ENCODE measurements at places on chromosomes 11 and 22.
A peak's percentile ranks its signal among the peaks of the same experiment; 100 is the strongest.

DNA sequence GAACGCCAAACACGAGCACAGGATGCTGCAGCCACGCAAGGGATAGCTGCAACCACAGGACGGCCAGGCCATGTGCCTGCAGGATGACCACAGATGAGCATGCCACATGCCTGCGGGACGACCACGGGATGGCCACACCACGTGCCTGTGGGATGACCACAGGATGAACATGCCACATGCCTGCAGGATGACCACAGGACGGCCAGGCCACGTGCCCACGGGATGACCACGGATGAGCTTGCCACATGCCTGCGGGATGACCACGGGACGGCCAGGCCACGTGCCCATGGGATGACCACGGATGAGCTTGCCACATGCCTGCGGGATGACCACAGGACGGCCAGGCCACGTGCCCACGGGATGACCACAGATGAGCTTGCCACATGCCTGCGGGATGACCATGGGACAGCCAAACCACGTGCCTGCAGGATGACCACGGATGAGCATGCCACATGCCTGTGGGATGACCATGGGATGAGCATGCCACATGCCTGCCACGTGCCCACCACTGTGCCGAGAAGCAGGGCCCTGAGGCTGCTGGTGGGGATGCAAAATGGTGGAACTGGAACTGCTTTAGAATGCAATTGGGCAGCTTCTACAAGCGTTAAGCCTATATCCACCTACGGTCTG lies 12.8 kb upstream of the MOB2 start:
- DNase-seq: no peak

GRCh38 chr22:38523029-38523428 lies 16.9 kb upstream of the DDX17 start:
- DNase-seq: no peak

GRCh38 chr11:65356394-65356972 lies 1.9 kb downstream of the TIGD3 start:
- no peak for DNase-seq

DNA sequence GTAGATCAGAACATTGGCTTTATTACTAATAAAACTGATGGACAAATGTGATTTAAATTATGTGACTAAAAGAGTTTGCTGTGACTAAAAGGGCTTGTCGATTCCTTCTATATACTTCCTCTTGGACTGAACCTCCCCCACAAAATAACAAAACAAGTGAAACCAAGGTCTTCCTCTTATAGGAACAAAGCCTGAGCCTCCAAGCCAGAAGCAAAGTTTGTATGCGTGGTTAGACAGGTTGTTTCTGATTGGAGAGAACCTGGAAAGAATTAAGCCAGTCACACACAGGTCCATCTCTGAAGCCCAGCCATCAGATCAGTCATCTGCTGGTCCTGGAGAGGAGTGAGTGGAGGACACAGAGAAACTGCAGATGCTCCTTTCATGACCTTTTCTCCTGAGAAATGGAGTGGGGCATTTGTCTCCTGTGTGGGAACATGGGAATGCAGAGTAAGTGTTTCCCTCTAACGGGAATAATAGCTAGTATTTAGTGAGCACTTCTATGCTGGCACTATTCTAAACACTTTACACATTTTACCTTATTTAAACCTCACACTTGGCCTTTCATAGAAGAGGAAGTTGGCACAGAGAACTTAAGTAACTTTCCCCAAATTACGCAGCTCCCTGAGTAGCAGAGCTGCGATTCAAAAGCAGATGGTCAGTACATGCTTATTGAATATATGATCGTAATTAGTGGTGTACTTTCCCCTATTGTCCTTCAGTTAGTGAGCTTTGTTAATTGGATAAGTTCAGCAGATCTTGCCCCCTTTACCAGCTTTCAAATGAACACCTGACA lies 77.1 kb downstream of the UVRAG start:
- DNase-seq: no peak

GRCh38 chr11:10550503-10551289 lies 9.7 kb upstream of the RNF141 start:
- DNase-seq: peak; percentile 58

DNA sequence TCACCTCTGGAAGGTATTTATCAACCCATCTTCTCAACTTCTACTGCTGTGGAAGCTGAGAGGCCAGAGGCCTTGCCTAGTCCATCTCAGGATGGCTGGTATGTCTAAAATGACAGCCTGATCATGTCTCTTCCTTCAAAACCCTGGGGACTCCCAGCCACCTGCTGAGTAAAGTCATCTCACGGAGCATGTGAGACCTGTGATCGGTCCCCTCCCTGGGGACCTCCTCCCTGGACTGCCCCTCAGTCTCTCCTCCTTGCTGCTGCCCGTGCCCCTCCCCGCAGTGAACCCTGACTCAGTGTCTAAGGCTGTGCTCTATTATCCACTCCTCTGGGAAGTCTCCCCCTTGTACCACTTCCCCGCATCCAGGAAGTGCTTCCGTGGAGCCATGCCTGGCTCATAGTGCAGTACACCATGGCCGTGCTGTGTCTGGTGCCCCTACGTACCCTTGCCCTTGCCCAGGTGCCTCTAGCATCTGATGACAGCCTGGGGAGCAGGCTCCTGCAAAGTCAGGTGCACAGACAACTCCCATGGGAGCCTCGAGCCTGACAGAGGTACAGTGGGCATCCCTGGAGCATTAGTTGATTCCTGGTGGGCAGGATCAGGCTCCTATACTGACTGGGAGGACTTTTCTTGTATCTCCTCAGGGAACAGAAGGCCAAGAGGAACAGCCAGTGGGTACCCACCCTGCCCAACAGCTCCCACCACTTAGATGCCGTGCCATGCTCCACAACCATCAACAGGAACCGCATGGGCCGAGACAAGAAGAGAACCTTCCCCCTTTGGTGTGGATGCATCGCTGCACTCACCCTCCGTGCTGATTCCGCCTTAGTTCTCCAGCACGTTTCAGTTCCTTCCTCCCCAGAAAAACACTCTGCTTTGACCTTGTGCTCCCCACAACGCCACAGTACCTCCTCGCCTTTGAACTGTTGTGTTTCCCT lies 13.8 kb downstream of the SMARCB1 start:
- no peak for DNase-seq

DNA sequence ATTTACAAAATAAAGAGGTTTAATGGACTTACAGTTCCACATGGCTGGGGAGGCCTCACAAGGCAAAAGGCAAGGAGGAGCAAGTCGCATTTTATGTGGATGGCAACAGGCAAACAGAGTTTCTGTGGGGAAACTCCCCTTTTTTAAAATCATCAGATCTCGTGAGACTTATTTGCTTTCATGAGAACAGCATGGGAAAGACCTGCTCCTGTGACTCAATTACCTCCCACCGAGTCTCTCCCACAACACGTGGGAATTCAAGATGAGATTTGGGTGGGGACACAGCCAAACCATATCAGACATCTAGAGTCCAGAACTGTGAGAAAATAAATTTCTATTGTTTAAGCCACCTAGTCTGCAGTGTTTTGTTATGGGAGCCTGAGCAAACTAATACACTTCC lies 80.8 kb downstream of the ME3 start:
- no peak for DNase-seq

DNA sequence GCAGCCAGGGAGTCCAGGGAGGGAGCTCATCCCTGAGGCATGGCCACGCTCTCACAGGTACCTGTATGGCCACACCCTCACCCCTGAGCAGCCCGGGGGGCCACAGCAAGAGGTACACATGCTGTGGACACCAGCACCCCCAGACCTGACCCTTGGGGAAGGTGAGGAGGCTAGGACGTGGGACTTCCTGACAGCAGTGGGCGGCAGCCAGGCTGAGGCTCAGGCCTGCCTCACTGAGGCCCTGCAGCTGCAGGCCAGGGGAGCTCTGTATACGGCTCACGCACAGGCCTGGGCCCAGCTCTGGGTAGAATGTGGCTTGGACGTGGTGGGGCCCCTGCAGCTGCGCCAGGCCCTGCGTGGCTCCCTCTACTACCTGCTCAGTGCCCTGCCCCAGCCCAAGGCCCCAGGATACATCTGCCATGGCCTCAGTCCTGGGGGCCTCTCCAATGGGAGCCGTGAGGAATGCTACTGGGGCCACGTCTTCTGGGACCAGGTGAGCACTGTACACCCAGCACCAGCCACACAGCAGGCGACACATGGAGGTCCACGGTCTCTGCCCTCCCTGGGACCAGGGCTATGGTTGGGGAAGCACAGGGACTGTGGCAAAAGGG lies 1.8 kb downstream of the PGGHG start:
- no peak for DNase-seq

DNA sequence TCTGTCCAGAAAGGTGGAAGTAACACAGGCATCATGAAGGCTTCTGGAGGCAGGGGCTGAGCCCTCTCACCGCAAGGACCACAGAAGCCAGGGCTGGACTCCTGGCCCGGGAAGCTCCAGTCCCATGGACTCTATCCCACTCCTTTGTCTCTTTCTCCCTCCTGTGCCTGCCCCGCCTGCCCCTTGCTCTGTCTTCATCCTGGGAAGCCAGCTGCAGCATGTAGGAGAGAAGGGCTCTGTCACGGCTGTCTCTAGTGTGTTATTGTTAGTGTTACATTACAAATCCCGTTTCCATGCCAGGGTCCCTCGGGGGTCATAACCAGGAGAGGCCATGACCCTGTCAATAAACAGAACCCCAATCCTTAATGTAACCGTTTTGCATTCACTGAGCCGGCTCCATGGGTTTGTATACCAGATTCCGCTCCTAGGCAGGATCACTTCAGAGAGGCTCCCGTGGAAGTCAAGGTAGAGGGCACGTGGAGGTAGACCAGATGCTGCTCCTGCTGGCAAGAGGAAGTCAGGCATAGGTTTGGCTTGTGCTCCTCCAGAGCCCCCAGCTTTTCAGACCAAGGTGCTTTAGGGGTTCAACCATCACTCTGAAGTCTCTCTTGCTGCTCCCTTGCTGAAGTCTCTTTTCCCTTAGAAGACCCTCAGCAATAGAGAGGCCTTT lies 293.2 kb downstream of the ETS1 start:
- DNase-seq: no peak

- no peak for DNase-seq
These were observed 13.6 kb downstream of the GRM5 start for GRCh38 chr11:89052220-89052619.

Data from HS-5 (cell line).